ENCODE measurements at places on chromosomes 5 and 9.

DNA sequence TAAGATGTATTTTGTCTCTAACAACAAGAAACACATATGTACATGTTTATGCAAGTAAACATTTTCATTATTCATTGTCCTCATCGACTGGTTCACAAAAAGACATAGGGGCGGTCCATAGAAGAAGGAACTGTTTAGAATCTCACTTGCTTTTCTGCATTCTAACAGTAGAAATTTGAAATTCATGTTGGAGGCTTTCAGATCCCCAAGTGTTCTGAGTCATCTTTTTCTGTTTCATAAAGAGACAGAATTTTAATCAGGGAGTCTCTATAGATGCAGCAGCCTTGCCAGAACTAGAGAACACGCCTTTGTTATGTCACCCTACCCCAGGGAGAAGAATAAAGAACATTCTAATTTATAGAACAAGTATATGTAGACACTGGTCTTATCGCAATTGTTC, 324.3 kb downstream of the GABRG2 start:
- no peak for DNase-seq

- no peak for DNase-seq
These were observed 57.1 kb downstream of the SUSD1 start for GRCh38 chr9:112118009-112118408.

DNA sequence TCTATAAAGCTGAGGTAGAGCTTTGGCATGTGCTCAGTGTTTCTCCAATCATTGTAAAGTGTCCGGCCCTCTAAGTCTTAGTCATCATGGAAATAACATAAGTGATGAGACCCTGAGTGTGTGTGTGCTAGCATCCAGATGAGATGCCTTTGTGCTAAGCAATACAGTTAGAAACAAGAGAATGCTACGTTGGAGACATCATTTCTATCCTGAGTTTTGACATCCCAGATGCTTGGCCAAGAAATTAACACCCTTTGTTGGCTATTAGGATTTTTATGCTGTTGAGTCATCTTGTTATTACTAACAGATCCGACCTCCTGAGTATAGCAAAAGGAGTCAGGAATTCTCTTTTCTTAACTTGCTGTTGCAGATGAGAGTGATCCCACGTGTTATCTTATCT, 508.0 kb downstream of the GADD45G start:
- no peak for DNase-seq

- DNase-seq, result no peak
These were observed 147.4 kb upstream of the PUM3 start for GRCh38 chr9:2991292-2991691.

DNA sequence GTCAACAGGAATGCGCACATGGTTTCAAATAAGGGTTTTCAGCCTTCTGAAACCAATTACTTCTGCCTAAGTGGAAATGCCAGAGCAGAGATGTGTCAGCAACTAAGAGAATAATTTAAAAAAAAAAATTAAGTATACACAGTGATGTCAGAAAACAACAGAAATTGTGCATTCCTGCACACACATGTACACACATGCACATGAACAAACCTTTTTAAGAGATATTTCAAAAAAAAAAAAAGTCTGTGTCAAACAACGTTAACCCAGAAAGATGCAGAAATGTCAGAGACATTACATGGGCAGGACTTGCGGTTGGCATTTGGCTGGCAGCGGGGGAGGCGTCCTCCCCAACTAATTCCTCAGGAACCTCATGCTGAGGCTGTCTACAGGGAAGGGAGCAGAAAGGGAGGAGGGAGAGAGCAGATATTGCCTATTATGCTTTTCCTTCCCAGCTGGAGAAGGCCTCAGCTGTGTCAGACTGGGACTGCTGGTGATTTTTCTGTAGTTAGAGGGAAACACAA, 536.9 kb upstream of the WWC1 start:
- no peak for DNase-seq

DNA sequence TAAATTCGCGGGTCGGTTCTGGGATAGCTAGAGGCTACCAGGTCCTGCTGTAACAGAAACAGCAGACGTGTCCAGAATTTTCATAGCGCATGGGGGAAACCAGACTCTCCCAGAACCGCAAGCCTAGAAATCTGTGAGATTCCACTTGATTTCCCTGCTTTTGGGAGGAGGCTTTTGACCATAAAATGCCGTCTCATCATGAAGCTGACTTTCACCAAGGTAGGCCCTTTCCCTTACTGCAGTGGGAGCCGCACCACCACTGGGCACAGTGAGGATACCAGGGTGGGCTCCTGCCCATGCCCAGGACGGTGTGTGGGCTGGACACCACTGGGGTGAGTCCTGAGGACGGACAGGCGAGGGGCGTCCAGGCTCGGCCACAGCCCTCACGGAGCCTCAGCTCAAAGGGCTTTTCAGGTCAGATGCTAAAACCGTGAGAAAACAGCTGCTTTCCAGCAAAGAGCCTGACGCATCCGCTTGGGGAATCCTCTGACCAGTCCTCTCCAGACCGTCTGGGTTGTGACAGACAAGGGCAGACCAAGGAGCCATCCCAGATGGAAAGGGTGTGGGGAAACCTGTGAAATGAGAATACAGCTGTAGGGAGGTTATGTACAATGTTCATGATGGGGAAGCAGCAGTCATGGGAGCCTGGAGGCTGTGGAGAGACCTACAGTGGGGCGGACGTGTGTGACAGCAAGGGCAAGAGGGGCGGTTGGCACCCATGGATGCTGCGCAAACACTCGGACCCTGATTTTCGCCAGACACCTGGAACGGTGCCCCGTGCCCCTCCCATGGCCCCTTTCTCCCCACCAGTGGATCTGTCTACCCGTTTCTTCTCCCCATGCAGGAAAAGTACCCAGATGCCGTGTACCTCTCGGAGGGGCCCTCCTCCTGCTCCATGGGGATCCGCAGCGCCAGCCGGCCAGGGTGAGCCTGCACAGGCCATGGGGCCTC, 59.2 kb downstream of the IPPK start:
- DNase-seq, result no peak

GRCh38 chr9:110538647-110539041, 40.9 kb downstream of the SVEP1 start:
- no peak for DNase-seq
